Upper lobe of right lung (tissue), 1 donor: ENCODE measurements at places on chromosomes 16 and 17.

DNA sequence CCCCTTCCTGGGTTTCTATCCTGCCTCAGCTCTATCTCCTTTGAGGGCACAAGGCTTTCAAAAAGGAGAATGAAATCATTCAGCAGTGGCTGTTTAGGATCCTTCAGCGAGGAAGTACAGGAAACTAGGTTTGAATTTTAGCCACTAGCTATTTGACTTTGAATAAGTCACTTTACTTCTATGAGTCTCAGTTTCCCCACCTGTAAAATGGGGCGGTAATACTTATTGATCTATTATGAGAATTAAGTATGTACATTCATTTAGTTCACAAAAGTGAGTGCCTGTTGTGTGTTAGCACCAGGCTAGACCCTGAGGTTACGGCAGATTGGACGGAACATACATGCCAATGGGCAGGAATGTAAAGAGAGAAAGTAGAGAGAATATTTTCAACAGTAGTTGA, 6.6 kb downstream of the CDH1 start:
- no peak for DNase-seq

DNA sequence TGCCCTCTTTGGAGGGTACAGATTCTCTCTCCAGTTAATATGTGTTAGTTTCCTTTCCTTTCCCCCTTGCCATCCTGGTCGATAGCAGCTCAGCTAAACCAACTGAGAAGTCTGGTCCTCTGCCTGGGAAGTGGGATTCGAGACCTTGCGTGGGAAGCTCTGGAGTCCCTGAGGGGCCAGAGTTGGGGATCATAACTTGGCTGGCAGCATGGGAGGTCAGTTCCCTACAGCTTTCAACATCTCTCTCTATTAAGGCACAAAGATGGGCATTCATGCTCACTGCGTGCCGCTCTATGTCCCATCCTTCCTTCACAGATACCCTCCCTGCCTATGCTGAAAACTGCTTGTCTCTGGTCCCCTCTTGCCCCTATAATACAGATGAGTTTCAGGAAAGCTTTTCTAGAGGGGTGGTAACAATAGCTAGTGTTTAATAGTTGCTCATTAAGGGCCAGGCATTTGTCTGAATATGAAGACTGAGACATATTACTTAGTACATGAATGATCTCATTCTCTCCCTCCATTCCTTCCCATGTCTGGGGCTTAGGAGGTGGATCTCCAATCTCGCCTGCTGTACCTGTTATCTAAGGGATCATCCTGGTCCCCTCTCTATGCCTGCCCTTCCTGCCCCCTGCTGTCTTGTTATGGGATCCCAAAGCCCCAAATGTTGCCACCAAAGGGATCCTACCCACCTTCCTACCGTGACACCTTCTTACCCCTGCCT, 10.8 kb downstream of the THRA start:
- no peak for DNase-seq

DNA sequence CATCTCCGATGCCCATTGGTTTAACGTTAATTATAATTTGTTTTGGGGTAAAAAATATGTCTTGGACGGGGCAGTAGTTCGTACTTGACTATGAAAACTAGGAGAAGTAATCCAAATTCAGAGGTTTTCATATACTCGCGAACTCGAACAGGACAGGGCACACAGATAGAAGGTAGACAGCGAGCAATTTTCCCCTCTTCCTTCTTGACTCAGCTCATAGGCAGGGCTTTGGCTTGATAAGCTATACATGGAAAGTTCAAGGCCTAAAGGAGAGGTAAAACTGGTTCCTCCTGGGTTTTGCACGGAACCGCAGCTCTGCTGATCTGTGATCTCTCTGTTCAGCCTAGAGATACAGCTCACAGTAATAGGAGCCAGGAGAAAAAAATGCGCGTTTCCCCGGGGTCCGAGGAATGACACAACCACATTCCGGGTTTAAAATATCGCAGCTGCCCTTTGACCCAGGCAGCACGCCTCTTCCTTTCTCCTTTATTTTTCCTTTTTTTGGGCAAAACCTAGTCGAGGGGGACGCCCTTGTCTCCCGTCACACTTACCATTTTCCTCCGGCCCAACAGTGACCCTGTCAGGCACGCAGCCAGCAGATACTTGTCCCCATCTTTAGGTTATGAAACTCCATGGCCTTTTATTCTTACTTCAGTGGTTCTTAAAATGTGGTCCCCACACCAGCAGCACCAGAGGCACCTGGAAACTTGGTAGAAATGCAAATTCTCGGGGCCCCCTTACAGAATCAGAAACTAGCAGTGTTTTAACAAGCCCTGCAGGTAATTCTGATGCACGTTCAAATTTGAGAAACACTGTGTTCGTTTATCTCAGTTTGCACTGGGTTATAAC, 1.7 kb upstream of the LASP1 start:
- no peak for DNase-seq

DNA sequence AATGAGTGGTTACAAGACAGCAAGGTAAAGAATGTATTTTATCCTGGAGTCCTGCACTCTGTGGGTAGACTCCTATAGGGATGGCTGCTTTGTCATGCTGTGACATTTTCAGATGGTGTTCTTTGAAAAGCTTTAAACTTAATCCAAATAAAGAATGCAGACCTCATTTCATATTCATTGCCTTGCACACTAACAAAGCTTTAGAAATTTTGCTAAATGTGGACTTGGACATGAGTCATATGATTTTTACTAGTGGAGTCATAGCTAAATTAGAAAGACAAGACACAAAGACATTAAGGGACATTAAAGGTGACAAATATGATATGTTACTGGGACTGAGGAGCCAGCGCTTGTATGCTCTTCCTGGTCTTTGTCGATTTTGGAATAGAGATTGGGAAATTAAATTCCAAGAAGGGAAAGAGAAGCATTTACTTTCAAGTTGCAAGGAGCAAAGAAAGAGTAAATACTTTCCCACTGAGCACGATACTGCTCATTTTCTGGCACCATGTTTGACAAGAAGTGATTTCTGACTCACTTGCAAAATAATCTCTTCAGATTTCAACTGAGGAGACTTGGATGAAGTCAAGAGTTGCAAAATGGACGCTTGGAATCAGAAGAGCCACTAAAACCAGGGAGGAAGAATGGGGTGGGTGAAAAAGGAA, 152.9 kb upstream of the MYOCD start:
- DNase-seq: no peak

DNA sequence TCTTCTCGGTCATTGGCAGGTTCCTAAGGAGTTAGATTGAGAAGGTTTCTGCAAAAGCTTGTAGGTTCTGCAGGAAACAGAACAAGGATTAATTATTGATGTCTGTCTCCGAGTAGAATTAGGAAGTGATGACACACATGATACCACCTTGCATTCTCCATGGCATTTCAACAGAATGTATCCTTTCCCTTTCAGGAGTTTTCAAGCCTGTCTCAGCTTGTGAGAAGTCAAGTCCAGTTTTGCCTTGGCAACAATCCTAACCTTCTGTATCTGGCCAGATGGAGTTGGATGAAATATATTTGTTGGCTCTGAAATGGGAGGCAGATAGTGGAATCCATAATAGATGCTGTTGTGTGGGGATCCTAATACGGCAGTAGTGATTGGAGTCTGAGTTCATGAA, 235.5 kb downstream of the SHISA9 start:
- no peak for DNase-seq

DNA sequence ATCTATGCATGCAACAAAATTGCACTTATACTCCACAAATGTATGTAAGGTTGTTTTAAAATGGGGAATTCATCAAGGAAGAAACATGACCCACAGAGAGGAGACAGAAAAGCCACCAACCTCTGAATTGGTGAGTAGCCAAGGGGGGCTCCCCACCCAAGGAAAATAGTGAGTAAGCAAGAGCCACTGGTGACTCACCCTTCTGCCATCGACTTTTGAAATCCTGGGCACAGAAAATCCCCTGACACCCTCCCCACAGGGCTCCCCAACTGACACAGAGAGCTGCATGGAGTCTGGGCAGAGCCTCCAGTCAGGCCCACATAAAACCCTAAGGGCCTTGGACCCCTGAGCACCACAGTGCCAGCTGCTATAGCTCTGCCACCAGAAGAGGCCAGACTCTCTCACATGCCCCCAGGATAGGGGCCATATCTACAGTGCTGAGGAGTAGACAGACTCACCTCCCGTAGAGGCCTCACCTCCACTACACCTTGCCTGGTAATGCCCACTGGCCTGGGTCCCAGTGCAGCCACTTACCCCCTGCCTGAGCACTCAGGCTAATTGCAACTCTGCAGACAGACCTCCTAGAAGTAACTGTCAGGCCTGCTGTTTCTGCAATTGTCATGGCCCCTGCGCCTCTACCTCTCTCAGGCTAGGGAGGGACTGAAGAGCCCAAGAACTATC, 244.7 kb upstream of the WSB1 start:
- DNase-seq: no peak

DNA sequence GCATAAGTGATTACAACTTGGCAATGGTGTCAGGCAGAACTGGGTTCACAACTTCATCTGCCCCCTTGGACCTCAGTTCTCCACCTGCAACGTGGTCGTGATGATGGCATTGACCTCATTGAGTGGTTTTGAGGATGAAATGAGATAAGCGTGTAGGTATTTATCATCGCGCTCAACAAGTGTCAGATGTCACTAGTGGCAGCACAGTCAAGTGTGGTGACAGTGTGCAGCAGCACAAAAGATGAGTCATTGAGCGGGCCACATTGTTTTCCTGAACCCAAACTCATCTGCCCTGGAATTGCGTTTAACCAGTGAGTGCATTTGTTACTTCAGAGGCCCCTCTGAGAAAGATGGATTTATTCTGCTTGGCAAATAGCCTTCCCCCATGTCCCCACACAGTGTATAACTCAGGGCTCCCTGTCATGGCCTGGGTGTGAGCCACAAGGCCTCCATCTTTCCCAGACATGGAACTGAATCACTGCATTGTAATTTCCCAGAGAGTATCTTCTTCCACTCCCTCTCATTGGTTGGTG, 20.9 kb downstream of the IRX3 start:
- no peak for DNase-seq

DNA sequence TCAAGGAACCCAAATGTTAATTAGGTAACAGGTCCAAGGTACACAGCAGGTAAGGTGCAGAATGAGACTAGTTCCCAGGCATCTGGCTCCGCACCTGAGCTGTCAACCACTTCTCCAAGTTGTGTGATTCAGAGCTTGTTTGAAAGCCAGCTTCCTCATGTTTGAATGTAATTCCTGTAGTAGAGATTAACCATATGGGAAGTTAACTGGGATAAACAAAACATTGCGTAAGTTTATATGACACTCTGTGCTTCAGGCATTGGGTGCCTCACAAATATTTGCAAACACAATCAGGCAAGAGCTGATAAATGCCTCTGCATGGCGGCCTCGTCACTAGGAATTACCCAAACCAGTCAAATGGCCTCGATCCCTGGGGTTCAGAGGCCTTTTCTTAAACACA, 27.9 kb upstream of the CPHXL start:
- DNase-seq: no peak

DNA sequence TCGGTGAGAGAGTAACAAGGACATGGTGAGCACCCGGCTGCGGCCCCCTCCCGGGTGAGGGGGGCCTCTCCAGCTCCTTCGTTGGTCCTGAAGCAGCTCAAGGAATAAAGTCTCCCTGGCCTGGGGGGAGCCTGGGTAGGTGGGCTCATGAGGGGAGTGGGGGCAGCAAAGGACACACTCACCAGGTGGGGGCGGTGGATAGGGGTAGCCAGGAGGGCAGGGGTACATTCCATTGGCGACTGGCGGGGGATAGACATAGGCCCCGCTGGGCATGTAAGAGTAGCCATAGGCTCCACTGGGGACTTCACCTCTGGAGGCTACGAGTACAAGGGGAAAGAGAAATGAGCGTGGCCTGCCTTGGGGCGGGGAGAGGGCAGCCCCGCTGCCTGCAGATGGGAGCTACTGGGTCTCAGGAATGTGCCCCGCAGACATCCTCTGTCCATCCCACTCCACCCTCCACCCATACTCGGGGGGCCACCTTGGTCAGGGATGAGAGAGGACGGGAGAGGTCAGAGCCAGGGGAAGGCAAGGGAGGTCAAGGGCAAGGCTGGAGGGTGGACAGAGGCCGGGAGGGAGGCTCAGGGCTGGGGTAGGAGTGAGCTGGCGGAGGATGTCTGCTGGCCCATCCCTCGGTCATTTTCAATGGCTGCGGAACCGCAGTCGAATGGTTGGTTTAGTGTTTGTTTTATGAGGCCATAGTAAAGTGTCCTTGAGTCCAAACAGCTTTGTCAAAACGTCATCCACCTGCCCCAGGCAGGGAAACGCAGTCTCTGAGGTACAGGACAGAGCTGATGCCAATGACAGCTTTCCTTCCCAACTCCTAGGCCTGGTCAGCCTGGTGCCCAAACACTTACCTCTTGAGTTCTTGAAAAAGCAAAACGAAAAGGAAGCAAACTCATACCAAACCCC, 3.7 kb upstream of the UNC13D start:
- DNase-seq: no peak

DNA sequence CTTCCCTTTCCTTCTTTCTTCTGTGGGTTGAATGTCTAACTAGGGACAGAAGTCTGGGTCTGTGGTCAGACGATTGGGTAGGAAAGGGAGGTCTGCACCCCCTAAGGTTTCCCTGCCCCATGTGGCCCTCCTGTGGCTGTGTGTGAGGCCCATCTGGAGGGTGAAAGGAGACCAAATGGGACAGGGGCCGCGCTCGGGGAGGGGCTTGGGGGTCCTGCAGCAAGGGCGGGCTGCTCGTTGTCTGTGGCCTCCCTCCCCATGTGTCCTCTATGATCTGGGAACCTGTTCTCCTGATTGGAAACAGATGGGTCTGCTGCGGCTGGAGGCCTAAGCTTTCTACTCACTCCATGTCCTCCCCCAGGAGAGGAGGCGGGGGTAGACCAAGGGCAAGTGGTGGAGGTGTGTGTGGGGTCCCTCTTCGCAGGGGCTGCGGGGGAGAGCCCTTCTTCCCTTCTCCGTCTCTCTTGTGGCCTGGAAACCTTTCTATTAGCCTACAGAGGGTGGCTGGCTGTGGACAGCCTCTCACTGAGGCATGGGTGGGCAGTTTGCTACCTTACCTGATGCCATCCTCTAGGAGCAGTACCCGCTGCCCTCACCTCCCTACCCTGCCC, 18.6 kb downstream of the IGFBP4 start:
- no peak for DNase-seq

- no peak for DNase-seq
Measured at GRCh38 chr17:12620200-12620720, 45.4 kb upstream of the MYOCD start.

DNA sequence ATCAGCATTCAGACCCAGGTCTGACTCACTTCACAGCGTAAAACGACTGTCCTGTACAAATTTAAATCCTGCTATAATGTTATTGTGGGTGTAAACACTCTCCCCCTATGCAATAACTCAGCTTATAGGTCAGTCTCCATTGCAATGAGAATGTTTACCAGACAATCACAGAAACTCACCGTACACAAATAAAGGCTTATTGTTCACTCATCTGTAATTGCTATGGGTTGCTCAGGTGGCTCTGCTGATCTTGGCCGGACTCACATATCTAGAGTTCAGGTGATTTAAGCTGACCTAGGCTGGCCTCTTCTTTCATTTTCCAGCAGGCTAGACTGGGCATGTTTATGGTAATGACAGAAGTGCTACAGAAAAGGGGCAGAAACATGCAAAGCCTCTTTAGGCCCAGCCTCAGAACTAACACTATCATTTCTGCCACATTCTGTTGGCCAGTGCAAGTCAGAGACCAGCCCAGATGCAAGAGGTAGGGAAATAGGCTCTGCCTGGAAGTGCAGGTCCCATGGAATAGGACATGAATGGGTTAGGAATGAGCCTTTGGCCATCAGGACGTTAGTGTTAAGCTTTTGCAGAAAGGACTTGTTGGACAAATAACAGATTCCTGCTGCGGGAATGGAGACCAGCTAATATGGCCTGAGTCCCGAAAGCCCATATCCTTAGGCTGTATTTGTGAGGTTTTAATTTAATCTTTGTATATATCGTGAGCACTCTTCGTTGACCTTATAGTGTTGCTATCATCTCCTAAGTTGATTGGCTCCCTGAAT, 44.0 kb downstream of the HLF start:
- no peak for DNase-seq
